ENCODE measurements at places on chromosomes 11 and 22.

DNA sequence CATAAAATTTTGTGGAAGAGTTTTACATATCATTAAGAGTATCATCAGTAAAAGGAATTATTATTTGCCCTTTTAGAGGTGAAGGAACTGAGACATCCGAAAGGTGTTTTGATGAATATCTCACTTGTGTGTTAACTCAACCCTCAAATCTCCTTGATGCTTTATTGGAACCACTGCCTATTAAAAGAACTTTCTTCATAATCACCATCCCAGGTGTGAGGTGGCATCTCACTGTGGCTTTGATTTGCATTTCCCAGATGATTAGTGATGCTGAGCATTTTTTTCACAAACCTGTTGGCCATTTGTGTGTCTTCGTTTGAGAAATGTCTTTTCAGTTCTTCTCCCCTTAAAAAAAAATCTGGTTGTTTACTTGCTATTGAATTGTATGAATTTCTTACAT, 134.0 kb upstream of the SYN3 start:
- no peak for DNase-seq

DNA sequence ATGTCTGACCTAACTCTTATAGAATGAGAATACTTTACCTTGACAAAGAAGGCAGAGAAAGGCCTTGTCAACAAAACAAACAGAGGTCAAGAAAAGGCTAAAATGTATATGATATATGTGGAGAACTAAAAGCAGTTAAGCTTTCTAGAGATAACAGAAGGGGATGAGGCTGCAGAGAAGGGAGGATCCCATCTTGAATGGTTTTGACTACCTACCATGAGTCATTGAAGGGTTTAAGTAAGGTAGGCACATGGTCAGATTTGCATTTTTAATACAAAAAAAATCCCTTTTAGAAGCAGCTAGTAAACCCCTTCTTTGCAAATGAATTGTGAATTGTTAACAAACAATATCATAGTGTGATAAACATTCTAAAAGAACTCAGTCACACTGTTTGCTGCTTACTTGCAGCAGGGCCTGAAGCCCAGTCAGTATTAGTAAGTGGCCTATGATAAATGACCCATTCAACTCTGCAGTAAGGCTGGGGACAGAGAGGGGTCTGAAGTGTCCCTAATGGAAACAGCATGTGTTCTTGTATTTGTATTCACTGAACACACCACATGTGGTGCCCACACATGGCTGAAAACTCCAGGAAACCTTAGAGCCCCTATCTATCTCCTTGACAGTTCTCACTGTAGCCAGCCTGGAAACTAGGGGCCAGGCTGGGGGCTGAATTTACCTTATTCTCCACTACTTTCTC, 328.8 kb upstream of the PITPNB start:
- DNase-seq, result no peak

DNA sequence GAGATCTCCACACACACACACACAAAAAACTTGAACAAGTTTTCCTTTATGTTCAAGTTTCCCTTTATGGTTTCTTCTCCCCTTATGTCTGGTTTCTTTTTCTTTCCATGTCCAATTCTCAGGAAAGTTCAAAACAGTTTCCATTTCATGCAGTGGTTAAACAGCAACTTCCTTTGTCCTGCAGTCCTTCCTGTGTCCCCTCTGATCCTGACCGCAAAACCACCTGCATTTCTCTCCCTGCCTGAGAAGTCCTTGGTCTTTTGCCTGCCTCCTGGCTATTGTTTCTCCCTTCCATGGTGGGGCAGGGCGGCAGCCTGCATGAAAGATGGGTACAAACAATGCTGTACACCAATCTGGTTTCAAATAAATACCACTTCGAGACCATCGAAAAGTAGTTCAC, 58.3 kb upstream of the SORL1 start:
- no peak for DNase-seq

GRCh38 chr11:114244726-114245394, 51.3 kb upstream of the NNMT start:
- DNase-seq, result no peak

DNA sequence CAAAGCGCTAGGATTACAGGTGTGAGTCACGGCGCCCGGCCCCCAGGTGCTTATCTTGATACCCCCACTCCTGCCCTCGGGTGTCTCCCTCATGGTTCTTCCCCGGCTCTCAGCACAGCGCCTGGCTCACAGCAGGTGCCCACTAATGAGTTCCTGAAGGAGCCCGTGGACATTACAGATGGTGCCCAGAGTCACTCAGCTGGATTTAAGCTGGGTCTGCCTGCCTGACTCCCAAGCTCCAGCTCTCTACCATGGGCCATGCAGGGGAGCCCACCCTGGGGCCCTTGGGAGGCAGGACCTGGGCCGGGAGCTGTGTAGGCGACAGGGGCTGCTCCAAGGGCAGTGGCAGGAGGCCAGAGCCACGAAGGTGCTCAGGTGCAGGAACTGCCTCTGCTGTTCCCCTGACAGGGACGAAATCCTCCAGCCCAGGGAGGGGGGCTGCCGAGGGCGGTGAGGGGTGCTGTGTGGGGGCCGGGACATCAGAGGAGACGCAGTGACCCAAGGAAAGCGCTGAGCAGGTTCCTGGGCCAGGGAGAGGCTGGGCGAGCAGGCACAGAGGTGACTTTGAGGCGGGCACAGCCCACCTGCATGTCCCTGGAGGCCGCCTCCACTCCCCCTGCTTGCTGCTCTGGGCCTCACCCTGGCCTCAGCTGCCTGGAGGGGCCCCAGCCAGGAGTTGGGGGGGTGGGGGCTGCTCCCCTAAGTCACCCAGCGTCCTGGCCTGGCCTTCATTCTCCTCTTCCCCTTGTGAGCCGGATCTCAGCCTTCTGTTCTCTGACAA, 14.6 kb upstream of the FLRT1 start:
- no peak for DNase-seq

DNA sequence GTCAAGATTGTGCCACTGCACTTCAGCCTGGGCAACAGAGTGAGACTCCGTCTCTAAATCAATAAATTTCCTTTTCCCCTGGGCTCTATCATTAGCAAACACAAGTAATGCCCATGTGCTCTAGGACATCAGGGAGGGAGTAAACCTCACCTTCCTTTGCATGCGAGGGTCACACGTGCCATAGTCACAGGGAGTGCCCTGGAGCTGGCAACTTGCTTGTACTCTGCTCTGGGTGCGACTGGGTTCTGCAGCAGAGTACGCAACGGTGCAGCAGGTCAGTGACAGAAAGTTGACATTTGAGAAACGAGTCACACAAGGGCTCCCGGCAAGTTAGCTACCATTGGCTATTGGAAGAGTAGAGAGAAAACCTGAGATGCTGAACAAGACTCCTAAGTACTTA, 32.6 kb upstream of the CHKA start:
- DNase-seq, result no peak

- DNase-seq, result no peak
These were observed 66.1 kb downstream of the PANX1 start for GRCh38 chr11:94194712-94195111.

Measured in HCT116 (cell line).